ENCODE measurements at places on chromosomes 2 and 18.

- ATAC-seq, result no peak
Observed at GRCh38 chr2:48424356-48424755, 105.6 kb upstream of the STON1 start.

- no peak for ATAC-seq
Observed at GRCh38 chr2:237734905-237735623, 63.5 kb upstream of the RBM44 start.

DNA sequence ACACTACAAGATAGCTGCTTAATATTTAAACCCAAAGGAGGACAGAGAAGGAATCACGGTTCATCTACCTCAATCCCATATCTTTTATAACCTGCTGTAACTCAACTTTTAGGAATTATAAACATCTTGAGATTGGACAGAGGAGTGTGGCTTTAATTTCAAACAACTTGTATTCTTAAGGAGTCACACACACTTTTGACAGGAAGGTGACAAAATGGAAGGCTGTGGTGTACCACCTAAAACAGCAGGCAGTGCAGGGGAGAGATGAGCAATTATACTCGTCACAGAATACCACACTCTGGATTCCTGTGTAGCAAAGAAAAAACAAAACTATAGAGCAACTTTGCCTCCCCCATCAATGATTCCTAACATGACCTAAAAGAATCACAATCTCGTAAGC is 194.8 kb downstream of the ZEB2 start:
- peak; percentile 83 for ATAC-seq

- no peak for ATAC-seq
Observed at GRCh38 chr2:177852389-177852788, 220.2 kb downstream of the PDE11A start.

DNA sequence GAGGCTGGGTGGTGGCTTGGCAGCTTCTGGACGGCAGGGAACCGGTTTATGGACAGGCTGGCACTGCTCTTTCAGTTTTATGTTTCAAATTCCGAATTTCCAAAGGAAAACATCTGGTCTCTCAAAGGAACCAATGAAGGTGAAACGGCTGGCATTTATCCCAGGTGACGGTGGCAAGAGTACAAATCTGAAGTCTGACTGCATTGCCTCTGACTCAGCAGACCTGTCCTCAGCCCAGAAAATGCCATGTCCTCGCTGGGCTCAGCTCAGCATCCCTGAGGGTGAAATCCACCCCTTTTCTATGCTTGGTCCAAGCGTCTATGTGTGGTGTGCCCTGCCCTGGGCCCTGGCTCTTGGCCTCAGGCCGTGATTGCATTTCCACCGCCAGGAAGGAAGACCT is 38.1 kb downstream of the NAPG start:
- ATAC-seq, result peak; percentile 44

- ATAC-seq, result no peak
Observed at GRCh38 chr2:189111063-189111715, 68.4 kb downstream of the COL5A2 start.

- no peak for ATAC-seq
Observed at GRCh38 chr2:135935914-135936313, 49.5 kb downstream of the DARS1 start.

DNA sequence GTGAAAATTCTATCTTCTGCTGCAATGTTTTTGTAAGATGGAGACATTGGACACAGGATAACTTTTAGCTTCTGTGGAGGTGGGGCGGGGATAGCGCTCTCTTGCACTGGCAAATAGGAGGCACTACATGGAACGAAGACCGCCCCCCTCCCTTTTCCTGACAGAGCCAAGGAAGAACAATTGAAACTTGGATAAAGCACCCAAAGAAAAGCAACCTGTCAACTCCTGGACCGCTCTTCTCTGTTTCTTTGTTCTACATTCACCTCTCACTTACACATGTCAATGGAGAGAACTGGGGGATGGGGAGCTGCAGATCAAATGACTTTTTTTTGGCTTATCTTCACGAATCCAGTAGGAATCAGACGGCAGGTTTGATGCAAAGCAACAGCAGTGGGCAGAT is 126.3 kb upstream of the CHAC2 start:
- no peak for ATAC-seq

GRCh38 chr2:237503201-237503600 is 16.1 kb downstream of the MLPH start:
- ATAC-seq, result no peak

- ATAC-seq, result no peak
Observed at GRCh38 chr2:150428641-150429040, 58.8 kb downstream of the RND3 start.

- ATAC-seq, result no peak
Observed at GRCh38 chr2:198615972-198616371, 811.6 kb downstream of the PLCL1 start.

DNA sequence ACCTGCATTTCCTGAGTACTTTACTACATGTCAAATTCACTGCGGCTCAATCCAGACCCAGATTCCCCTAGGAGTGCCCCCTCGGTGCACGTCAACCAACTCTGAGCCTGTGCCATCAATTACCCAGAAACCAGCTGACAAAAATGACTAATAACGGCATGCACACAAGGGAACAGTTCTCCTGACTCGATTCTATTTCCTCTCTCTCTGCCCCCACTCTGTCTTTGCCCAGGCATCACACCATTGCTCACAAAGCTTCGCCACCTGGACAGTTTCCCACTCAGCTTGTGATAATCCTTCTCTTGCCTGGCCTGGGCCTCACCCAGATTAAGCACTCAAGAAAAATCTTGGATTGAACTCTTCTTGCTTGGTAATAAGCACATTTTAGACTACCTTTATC is 115.3 kb upstream of the NDUFV2 start:
- no peak for ATAC-seq

DNA sequence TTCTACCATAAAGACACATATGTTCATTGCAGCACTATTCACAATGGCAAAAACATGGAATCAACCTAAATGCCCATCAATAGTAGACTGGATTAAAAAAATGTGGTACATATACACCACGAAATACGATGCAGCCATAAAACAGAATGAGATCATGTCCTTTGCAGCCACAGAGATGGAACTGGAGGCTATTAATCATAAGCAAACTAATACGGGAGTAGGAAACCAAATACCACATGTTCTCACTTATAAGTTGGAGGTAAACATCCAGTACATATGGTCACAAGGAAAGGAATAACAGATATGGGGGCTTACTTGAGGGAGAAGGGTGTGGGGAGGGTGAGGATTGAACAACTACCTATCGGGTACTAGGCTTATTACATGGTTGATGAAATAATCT is 7.7 kb downstream of the HMSD start:
- ATAC-seq, result peak; percentile 42

DNA sequence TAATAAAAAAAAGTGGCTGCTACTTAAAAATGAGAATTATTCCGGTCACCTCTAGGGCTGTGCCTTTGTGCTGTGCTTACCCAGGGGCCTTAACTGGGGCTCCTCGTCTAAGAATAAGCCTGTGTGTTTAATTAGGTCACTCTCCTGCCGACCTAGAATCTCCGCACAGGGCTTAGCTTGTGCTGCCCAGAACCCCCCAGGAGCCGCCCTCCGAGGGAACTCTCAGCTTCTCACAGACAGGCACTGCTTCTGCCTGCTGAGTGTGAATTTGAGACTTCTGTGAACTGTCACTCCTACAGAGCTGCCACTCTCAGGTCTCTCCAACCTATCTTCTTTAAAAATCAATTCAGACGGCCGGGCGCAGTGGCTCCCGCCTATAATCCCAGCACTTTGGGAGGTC is 11.9 kb upstream of the NT5DC4 start:
- no peak for ATAC-seq

DNA sequence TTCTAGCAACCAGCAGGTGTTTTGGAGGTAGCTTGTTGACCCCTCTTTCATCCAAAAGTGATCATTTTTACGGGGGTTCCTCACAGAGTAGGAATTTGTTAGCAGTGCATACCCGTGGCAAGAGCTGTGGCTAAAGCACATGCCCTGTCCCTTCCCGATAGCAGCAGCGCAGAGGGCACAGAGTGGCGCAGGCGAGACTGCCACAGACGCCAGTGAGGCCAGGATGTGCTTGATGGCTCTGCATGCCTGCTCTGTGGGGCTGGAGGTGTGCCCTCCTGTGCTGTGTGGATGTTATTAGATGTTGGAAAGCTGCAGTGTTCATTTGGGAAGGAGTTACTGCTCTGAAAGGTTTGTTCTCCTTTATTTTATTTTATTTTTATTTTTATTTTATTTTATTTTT is 153.6 kb downstream of the FAM210A start:
- no peak for ATAC-seq
